Kidney (tissue), 22 donors: ENCODE measurements at places on chromosomes 4 and X. TPM values are rescaled to one million over a fixed set of nuclear protein-coding genes. Genes with fewer than 3 reads are reported as not detected.
A peak's percentile ranks its signal among the peaks of the same experiment; 100 is the strongest.

Gene ADH6
- total RNA-seq = 10.2 TPM

Gene FRAS1
- total RNA-seq = 31.5 TPM

DNA sequence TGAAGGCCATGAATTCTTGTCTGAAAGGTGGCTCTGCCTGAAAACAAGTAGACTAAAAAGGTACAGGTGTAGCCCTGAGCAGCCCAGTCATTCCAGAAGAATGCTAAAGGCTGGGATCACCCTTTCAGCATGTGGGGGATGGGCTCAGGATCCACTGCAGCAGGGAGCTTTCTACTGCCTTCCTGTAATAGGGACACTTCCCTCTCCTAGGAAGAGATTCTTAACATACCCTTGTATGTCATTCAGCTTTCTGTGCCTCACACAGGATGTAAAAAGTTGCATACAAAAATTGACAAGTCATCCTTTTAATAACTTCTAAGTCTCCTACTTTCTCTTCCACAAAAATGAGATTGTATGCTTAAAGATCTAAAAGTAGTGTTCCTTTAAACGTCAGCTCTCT lies 123.3 kb downstream of the ZNF518B start:
- no peaks in the 10 kb centered on the region for H3K27me3 ChIP-seq
- H3K4me3 ChIP-seq = no peak overlapping the region
- H3K4me1 ChIP-seq = no peaks in the 10 kb centered on the region
- no peak for DNase-seq
- no peaks in the 10 kb centered on the region for H3K36me3 ChIP-seq

Gene MAML3
- total RNA-seq = 10.4 TPM

GRCh38 chrX:68232206-68232605 lies 201.1 kb downstream of the OPHN1 start:
- H3K27ac ChIP-seq = no peak overlapping the region
- H3K4me1 ChIP-seq = no peaks in the 10 kb centered on the region
- no peaks in the 10 kb centered on the region for H3K36me3 ChIP-seq
- no peaks in the 10 kb centered on the region for H3K27me3 ChIP-seq
- H3K4me3 ChIP-seq = no peak overlapping the region

GRCh38 chr4:20832826-20833225 lies 132.6 kb downstream of the PACRGL start:
- no peaks in the 10 kb centered on the region for H3K36me3 ChIP-seq
- no peak for DNase-seq
- no peak overlapping the region for H3K4me3 ChIP-seq
- no peak overlapping the region for H3K27ac ChIP-seq

Gene RTL3
- not detected for total RNA-seq

GRCh38 chr4:151029537-151029936 lies 14.5 kb upstream of the LRBA start:
- no peak overlapping the region for H3K4me3 ChIP-seq
- DNase-seq = no peak
- H3K27ac ChIP-seq = no peak overlapping the region
- no peaks in the 10 kb centered on the region for H3K27me3 ChIP-seq
- no peaks in the 10 kb centered on the region for H3K4me1 ChIP-seq

Gene PNMA3
- total RNA-seq = 1.7 TPM

DNA sequence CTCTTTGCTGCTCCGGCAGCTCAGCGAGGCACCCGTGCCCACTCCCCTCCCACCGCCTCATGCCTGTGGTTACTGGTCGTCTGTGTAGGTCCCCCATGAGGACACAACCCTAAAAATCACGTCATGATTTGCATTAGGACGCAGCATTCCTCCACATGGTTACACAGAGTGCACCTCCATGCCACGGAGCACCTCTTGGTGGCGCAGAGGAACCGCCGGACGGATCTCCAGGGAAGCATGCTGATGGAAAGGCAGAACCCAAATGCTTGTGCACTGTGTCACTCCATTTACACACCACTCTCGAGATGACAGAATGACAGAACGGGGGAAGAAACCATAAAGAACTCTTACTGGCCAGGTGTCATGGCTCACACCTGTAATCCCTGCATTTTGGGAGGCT lies 22.4 kb downstream of the FAM53A start:
- no peak overlapping the region for H3K27ac ChIP-seq
- no peaks in the 10 kb centered on the region for H3K4me1 ChIP-seq
- no peak for DNase-seq

DNA sequence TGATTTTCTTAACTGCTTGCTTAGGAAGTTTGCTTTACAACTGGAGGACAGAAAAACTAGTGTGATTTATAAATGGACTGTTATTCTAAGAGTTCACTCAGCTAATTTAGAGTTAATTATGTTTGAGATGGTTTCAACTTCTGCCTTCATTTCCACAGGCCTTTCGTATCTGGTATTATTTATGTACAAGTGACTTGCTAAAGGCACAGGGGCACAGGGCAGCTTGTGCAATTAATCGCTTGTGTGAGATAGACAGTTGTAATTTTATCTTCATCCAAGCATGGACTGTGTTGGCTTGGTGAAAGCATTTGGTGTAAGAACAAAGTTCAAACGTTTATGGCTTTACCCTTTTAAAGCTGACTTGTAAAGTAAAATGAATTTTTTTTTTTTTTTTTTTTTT lies 38.3 kb downstream of the GPAT3 start:
- H3K27ac ChIP-seq = no peak overlapping the region
- no peaks in the 10 kb centered on the region for H3K36me3 ChIP-seq
- H3K27me3 ChIP-seq = no peaks in the 10 kb centered on the region
- peak; percentile 77 for DNase-seq
- no peak overlapping the region for H3K4me3 ChIP-seq

GRCh38 chrX:18424482-18425198 lies 768 bp upstream of the CDKL5 start:
- peak overlapping the region; percentile 82 for H3K4me3 ChIP-seq
- H3K27ac ChIP-seq = no peak overlapping the region
- H3K36me3 ChIP-seq = no peaks in the 10 kb centered on the region
- DNase-seq = no peak

DNA sequence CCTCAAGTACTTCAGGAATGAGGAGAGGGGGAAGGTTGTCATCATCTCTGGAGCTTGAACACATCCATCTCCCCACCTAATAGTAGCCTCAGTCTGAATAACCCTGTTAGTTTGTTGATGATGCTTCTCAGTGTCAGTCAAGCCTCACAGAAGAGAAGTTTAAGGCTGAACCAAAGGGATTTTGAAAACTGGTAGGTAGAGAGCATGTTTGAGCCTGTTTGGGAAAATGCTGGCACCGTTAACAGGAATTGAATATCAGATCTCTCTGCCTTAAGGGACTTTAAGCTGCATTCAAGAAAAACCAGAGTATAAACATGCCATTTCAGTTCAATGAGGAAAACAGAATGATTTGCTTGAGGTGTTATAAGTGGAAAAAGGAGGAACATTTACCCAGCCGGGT lies 73.1 kb downstream of the MAPK10 start:
- H3K27me3 ChIP-seq = no peaks in the 10 kb centered on the region
- H3K4me1 ChIP-seq = no peaks in the 10 kb centered on the region
- no peak overlapping the region for H3K27ac ChIP-seq
- no peak overlapping the region for H3K4me3 ChIP-seq
- no peaks in the 10 kb centered on the region for H3K36me3 ChIP-seq
- DNase-seq = no peak

Gene SSX4B
- not detected for total RNA-seq

- H3K4me3 ChIP-seq = no peak overlapping the region
- H3K4me1 ChIP-seq = no peaks in the 10 kb centered on the region
- no peak overlapping the region for H3K27ac ChIP-seq
- H3K36me3 ChIP-seq = no peaks in the 10 kb centered on the region
- no peaks in the 10 kb centered on the region for H3K27me3 ChIP-seq
- no peak for DNase-seq
Observed at GRCh38 chr4:156654410-156654809, 317.2 kb downstream of the PDGFC start.
